Pancreas (tissue), 10 donors: ENCODE measurements at places on chromosomes 13 and 19.

DNA sequence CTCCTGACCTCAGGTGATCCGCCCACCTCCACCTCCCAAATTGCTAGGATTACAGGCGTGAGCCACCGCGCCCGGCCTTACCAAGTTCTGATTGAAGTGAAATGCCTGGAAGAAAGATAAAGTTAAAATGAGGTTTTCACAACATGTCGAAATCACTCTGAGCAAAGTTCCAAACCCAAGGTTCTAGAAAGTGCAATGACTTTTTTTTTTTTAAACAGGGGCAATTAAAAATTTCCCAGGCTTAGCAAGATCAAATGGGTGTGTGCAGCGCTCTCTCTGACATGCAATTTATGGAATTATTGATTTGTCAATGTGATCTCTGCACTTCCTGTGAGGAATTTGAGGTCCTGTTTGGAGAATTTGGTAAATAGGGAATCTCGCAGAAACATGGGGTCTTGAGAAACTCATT, 12.8 kb upstream of the MAP2K2 start:
- DNase-seq: no peak

- DNase-seq: no peak
These were observed 15.1 kb downstream of the CC2D1A start for GRCh38 chr19:13920940-13921747.

DNA sequence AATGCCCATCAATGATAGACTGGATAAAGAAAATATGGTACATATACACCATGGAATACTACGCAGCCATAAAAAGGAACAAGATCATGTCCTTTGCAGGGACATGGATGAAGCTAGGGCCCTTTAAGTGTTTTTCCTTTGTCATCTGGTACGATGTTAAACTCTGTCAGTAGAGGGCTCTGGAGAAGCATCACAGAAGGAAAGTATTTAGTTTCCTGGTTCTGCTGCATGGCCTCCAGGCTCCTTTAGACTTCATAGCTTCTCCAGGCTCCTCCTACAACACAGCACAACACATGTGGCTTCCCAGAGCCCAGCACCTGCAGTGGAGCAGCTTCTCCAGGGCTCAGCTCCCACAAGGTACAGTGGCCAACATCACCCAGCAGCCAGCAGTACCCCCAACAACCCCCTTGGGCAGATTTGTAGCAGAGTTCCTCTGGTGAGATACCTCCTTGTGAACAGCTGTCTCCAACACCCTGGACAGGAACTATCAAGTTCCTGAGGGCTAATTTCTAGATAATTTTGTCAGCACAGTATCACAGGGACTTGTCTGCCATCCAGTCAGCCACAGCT, 63.4 kb downstream of the KCTD12 start:
- DNase-seq: no peak

- DNase-seq: no peak
These were observed 2448.7 kb upstream of the PCDH20 start for GRCh38 chr13:63864171-63864902.

- no peak for DNase-seq
These were observed 31.0 kb downstream of the PPP1R37 start for GRCh38 chr19:45124021-45124420.

DNA sequence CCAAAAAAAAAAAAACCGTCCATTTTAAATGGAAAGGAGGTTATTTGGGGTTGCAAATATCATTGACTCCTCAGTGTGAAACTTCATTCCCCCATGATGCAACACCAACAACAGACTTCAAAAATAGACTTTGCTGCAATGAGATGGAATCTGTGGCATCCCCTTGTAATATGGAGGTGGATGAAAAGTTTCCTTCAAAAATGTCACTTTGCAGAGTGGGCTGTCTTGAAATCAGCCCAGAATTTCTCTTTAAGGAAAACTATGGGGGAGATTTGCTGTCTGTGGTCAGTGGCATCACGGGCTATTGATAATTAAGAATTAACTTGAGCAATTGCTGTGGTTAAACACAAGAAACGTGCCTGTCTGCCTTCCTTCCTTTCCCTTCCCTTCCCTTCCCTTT, 1.5 kb downstream of the GPR18 start:
- DNase-seq: no peak

DNA sequence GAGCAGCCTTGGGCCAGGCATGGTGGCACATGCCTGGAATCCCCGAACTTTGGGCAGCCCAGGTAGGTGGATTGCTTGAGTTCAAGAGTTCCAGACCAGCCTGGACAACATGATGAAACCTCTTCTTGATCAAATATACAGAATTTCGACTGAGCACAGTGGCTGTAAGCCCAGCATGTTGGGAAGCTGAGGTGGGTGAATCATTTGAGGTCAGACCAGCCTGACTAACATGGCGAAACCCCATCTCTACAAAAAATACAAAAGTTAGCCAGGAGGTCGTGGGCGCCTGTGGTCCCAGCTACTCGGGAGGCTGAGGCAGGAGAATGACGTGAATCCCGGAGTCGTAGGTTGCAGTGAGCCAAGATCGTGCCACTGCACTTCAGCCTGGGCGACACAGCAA, 8.0 kb upstream of the NLRP7 start:
- no peak for DNase-seq

GRCh38 chr13:36163809-36164308, 32.7 kb upstream of the DCLK1 start:
- peak; percentile 71 for DNase-seq

DNA sequence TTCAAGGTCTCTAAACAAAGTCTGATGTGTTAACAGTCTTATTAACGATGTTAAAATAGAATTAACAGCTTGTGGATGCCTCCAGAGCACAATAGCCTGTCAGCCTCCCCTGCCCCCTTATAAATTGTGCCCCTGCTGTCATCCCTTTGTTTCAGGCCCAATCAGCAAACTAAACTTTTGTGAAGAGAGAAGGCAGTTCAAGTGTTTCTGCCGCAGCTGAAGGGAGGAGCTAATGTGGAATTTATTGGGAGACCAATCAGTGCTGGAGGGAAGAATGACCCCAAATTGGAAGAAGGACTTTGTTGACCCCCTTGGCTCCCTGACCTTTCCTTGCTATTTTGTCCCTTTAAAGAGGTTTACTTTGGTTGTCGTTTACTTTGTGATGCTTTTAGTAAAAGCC, 160.5 kb downstream of the TM9SF2 start:
- no peak for DNase-seq

DNA sequence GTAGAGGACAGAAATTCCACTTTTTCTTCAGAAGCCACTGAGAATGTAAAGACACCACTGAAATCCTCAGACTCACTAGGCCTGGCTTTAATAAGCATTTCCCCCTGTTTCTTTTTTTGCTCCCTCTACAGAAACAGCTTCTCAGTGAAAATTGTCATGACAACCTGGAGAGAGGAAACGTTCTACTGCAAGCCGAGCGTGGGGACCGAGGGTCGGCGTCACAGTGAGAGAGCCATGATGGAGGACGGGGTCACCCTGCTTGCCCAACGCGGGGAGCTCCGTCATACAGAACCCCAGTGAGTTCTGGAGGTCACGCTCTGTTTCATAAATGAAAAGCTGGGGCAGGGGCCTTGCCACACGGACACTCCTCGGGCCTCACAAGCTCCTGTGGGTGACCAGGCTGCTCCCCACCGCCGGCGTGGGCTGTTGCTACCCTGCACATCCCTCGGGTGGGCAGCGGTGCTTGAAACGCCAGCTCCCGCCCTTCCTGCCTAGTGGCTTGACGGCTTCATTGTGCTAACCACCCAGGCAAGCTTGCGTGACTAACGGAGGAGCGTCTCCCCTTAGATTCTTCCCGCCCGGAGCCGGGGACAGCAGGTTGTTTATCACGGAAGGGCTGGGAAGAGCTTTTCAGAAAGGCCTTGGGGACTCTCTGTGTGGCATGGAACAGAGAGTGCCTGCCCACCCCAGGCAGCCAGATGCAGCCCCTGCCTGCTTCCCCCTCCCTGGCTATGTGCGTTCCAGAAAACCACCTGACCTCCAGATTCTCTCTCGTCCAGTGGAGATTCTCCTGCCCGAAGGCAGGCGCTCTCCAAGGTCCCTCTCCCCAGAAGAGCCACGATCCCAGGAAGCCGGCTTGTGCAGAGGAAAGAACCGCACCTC, 153.6 kb downstream of the KATNAL1 start:
- no peak for DNase-seq

GRCh38 chr13:25178070-25178469, 6.0 kb upstream of the AMER2 start:
- no peak for DNase-seq

DNA sequence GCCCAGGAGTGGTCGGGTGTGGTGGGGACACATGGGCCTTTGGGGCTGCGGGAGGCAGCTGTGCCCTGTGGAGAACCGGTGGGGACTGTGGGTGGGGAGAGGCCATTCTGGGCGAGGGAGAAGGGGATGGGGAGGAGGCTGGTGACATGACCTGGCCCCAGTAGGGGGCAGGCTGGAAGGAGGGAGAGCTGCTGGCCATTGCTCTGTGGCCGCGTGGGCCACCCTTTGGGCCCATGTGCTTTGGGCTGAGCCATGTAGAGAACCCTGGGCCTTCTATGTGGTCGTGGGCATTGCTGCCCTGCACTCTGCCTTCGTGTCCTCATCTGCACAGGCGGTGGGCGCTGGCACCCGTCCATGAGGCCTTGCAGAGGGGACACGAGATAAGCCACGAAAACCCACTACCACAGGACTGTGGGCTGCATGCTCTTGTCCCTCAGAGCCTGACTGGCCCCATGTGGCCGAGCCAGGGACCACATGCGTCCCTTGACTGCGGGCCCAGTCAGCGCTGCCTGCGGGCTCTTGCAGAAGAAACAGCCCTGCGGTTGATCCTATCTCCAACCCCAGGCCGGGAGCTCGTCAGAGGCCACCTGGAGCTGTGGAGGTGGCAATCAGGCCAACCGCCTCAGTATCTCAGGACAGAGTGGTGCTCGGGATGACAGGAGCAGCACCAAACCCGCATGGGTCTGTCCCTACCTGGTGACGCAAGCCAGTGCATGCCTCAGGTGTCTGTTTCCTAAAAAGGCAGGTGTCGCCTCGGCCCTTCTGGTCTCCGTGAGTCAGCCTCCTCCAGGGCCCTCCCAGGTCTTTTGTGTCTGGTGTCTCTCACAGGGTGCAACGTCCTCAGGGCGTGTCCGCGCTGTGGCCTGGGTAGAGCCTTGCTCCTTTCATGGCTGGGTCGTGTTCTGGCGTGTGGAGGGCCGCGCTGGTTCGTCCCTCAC, 14.3 kb downstream of the FZR1 start:
- no peak for DNase-seq

- DNase-seq: no peak
These were observed 3.2 kb downstream of the PRX start for GRCh38 chr19:40410030-40410389.

DNA sequence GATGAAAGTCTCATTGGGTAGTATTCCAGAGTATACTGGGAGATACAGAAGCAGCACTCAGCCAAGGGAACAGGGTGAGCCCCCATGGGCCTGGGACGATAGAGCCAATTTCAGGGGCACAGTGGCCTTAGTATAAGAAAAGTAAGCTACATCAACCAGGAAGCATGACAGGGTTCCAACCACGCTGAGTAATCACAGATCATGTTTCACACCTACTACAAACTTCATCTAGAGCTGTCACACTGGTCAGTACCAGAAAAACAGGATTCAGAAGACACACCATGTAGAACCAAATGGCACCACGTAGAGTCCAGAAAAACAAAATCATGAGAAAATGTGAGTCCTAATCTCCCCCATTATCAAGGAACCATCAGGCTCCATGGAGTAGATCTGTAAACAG, 1292.4 kb upstream of the MIR17HG start:
- no peak for DNase-seq

- DNase-seq: no peak
These were observed 1794.2 kb downstream of the SLITRK5 start for GRCh38 chr13:89465366-89465765.

DNA sequence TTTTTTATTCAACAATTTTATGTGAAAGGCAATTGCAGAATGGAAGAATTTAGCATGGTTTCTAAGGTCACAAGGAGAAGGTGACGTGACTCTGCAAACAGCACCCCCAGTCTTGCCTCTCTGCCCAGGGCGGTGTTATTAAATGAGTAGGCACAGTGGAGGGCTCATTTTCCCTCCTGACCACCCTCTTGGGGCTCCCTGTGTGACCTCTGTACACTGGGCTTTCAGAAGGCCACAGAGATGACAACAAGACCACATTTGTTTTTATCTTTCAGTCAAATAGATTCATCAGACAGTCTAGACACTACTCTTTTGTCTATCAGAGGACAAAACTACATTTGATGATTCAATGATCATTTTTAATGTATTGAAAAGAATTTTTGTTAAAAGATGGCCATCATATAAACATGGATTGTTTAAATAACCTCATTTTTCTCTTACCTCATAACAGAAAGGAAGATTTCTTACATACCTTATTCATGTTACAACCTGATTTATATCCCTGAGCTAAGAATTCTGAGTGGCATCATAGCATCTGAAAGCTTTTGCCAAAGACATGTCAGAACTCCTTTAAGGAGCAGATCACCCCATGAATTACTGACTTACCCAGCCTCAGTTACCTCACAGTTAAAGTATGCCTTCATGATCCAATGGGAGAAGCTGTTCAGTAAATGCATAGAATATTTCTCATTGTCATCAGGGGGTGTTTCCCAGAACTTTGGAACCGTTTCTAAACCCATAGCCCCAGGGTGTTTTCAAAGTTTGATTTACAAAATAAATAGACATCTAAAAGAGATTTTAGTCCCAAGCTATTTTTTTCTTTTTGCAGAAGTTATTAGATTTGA, 184.0 kb upstream of the RFC3 start:
- DNase-seq: no peak

GRCh38 chr19:28710278-28710677, 502.7 kb downstream of the UQCRFS1 start:
- DNase-seq: no peak

GRCh38 chr19:17683078-17683477, 5.1 kb downstream of the UNC13A start:
- DNase-seq: no peak

- peak; percentile 83 for DNase-seq
These were observed 5.3 kb downstream of the DENND1C start for GRCh38 chr19:6476155-6476895.

- DNase-seq: no peak
These were observed 86.7 kb upstream of the GPR12 start for GRCh38 chr13:26847281-26847680.

- DNase-seq: no peak
These were observed 12.7 kb downstream of the SUGT1 start for GRCh38 chr13:52665325-52665724.

- no peak for DNase-seq
These were observed 34.4 kb downstream of the PEPD start for GRCh38 chr19:33486936-33487811.

- DNase-seq: no peak
These were observed 20.3 kb upstream of the GGACT start for GRCh38 chr13:100608906-100609305.

DNA sequence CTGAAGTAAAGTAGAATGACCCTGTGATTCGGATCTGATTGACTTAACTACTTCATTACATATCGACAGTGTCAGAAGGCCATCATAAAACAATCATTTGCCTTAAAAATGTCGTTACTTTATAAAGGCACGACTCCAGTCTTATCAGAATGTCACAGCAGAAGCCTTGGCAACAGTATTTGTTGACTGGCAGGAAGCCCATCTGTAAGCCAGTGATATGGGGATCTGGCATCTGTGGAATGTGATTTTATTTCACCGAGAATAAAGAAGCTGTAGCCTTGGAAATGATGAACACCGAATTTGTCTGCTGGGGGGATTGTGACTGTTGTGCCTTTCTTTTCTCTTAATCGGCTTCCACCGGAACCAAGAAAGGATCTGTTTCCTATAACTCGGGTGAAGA, 362.5 kb downstream of the TDRD3 start:
- DNase-seq: peak; percentile 48
